Stimulated activated naive B cell treated with anti-CD40 and anti-IgM and Interleukin-4, amounts not matched to agents 10 μg/mL and 1 μg/mL and 100 μg/mL, for 72 hours (primary cell): ENCODE measurements at places on chromosomes 7 and 10.

- DNase-seq = no peak
Observed at GRCh38 chr7:143303733-143304132, 12.2 kb upstream of the CLCN1 start.

- DNase-seq = no peak
Observed at GRCh38 chr10:117541405-117541908, 1.1 kb upstream of the EMX2 start.

DNA sequence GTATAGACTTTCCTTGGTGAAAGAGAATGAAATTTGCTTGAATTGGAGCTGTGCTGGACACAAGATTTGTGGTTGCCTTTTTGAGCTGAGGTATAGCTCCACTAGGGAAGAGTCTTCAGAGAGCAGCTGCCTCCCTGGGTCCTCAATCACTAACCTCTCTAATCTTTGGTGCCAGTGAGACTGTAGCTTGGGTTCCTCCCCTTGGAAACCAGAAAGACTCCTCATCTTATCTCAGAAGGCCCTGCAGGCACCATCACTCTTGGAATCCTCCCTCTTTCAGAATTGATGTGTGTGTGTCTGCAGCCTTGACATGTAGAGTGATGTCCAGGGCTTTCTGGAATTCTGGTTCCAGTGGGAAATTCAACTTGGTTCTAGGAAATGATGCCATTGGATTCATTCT, 426.5 kb downstream of the RPS24 start:
- DNase-seq = no peak

DNA sequence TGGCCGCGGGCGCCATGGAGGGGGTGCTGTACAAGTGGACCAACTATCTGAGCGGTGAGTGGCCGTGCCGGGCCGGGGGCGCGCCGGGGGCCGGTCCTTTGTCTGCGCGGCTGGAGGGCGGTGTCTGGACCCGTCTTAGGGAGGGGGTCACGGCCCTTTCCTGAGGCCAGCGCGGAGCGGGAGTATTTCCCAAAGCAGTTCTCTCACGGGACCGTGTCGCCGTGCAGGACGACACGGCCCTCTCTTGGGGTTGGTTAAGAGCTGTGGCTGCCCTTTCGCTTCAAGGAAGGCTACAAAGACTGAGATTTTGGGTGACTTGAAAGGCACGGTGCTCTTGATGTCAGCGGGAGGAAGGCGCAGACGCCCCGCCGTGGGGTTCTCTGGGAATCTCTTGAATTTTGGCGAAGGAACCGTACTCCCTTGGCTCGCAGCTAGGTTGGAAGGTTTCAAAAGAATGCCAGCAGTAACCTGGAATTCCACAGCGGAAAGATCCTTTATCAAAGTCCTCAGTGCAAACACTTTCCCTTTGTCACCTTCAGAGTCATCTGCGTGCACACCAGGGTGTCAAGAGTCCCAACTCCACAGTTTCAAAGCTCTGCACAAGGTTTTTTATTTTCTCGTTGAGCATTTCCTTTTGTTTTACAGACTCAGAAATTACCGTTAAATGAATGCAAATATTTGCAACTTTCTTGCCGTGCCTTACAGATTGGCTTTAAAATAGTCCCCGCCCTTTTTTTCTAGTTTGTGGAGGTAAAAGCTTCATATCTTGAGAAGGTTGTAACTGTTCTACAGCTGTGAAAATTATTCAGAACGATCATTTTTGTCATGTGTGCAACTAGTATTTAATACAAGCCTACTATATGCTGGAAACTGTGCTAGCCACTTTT, 780 bp downstream of the PLEKHA8 start:
- no peak for DNase-seq
